Suppressor macrophage treated with lipopolysaccharide for 4 hours (primary cell): ENCODE measurements at places on chromosomes 2 and 18.

- no peak for DNase-seq
Observed at GRCh38 chr2:64400105-64400728, 53.7 kb upstream of the LGALSL start.

DNA sequence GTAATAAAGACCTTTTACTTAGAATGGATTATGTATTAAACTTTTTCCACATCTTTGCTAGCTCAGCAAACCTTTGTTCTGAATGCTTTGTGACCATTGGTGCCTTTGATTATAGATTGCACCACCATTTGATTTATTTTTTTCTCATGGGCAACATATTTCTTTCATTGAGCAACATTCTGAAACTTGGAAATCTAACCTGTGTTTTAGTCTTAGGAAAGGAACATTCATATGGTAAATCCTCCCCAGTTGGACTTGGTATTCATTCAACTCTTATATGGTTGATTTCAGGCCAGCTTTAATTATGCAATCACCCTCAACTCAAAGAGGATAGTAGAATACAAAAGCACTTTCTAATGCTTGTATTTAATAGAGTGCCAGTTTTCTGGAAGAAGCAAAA, 1077.9 kb upstream of the ZEB2 start:
- no peak for DNase-seq

- no peak for DNase-seq
Observed at GRCh38 chr2:151654891-151655290, 79.4 kb downstream of the NEB start.

GRCh38 chr2:119431976-119432850, 559 bp downstream of the TMEM37 start:
- peak; percentile 58 for DNase-seq

DNA sequence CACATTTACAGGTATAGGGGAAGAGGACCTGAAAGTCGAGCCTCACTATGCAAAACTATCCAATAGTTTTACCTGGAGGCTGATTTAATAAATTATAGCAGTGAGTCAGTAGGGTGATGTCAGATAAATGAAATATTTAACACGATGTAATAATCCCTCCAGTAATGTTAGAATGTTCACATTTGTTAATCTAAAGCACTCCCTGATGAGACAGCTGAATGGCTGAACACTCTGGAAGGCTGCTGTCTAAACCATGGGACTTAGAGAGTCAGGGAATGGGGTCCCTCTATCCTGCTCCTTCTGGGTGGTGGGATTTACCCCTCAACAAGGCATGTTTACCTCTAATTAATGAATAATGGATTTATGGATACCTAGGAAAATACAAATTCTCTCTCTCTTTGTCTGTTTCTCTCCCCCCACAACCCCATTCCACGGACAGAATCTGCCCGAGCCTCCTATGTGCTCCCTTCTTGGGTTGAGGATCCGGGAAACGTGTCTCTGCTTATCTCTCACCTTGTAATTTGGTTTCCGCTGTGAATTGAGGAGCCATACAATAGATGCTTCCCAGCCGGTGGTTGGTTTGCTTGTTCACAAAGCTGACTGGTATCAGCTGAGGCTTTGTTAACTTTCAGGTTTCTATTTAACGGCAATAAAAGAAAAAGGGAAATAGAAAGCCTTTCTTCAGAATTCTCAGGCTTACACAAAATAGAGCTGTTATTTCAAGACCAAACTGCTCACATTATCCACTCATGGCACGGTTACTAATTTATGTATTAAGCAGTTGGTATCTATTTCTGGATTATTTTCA, 25.9 kb downstream of the LRRC30 start:
- no peak for DNase-seq
